Vagina (tissue), 2 donors: ENCODE measurements at places on chromosomes 1 and 21.
A peak's percentile ranks its signal among the peaks of the same experiment; 100 is the strongest.

GRCh38 chr1:208184966-208185654, 59.1 kb downstream of the PLXNA2 start:
- no peak for DNase-seq

GRCh38 chr1:45205910-45206721, at the start of gene ZSWIM5:
TSS of gene ZSWIM5 (minus strand) at chr1:45206605. CDS start at chr1:45206350, 255 bp downstream.
- no peak for DNase-seq

DNA sequence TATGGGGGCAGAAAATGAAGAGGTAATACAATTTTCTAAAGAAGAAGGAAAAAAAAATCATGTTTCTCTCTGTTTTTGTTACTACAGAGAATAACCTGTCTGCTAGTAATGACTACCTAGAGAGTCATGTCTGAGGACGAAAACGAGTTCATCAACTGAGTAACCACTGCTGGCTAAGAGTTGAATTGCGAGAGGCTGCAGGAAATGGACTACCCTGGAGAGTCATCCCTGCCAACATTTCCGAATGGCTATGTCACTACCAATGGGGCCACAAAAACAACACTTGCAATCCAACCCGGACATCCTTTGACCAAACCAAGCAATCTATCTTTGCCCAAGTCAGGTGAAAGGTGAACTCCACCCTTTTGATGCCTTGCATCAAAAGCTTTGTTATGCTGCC, 120.6 kb downstream of the FCRL5 start:
- no peak for DNase-seq

- DNase-seq, result no peak
These were observed 33.3 kb downstream of the EXTL2 start for GRCh38 chr1:100861379-100861778.

- DNase-seq, result peak; percentile 97
These were observed 55.5 kb upstream of the PSEN2 start for GRCh38 chr1:226814751-226815537.

GRCh38 chr1:155049651-155050559, 1.2 kb upstream of the ADAM15 start:
- no peak for DNase-seq

- DNase-seq, result no peak
These were observed 13.3 kb downstream of the GPR157 start for GRCh38 chr1:9115351-9116205.

- DNase-seq, result no peak
These were observed 922 bp downstream of the CPT2 start for GRCh38 chr1:53197291-53198200.

- no peak for DNase-seq
These were observed 18.2 kb upstream of the PADI2 start for GRCh38 chr1:17137441-17137840.

- DNase-seq, result no peak
These were observed 96.3 kb upstream of the SLC44A3 start for GRCh38 chr1:94723894-94724293.

DNA sequence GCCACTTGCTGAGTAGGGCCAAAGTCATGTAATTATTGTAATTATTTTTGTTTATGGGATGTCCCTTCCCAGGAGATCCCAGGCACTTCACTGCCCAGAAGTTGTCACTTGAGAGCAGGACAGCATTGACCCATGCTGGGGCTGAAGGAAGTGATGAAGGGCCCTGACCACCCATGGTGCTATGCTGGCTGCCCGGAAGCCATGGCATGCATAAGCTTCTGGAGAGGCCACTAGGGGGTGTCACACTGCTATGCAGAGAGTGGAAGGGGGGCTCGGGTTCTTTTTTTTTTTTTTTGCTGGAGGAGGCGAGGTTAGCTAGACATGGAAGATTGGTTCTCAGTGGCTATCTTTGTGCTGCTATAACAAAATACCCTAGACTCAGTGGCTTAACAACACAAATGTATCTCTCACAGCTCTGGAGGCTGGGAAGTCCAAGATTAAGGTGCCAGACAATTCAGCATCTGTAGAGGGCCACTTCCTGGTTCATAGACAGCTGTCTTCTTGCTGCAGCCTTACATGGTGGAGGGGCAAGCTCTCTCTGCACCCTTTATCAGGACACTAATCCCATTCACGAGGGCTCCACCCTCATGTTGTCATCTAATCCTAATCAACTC, 84.9 kb downstream of the CNIH3 start:
- DNase-seq, result no peak

DNA sequence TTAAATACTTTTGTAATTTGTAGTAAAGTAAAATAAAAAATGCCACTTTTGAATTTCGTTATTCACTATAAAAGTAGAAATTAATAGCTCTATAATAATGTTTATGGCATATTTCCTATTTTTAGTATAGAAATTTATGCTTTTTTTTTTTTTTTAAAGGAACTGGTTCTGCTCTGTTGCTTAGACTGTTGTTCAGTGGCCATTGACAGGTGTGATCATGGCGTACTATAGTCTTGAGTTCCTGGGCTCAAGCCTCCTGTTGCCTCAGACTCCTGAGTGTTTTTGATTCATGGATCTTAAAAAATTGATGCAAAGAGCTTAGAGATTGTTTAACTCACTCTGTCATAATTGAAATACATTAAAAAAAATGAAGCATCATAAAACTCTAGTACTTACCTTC, 53.6 kb downstream of the RPS6KC1 start:
- no peak for DNase-seq

DNA sequence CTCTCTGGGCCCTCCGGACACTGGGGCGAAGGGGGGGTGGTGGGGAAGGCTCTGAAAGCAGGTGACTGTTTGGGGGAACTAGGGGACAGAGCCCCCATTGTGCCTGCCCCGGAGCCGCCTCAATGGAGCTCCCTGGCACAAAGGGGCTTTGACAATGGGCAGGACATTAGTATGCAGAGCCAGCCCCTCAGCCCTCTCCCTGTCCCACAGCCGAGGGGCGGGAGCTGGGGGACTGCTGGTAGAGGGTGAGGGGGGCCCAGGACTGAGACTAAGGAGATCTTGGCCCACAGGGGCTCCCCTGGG, 7.8 kb downstream of the KCNJ10 start:
- DNase-seq, result no peak

GRCh38 chr1:54969879-54970278, 10.5 kb upstream of the TMEM61 start:
- no peak for DNase-seq

DNA sequence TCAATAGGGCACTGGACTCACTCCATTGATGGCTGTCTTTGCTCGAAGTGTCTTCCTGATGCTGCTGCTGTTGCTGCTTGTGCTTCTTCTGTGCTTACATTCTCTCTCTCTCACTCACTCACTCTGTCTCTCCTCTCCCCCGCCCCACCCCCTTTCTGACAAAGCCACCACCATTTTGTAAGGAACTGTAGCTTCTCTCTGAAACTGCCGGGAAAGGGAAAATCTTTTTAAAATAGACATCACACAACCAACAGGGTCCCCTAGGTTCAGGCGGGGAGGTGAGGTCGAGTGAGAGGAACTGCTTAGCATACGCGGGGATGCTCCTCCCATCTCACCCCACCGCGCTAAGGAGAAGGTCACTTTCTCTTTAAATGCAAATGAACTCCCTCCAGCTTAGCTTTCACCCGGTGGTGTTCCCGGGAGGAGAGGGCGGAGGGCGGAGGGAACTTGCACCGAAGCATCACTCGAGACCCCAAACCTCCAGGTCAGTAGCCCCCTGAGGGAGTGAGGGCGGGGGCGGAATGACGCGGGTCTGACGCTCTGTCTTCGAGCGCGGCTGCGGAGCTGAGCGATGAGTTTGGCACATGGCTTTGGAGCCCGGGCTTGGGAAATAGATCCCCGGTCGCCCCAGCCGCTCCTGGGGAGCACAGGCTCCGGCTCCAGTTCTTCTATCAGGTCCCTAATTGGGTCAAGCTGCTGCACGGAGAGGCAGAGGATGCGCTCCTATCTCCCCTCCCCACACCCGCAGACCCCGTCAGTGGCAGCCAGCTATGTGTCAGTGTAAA, at the start of gene CCDC28B:
CCDC28B (plus strand) TSS at position 370 of the 785 bp plus-strand sequence. CDS start 1,341 bp downstream, outside the sequence.
- no peak for DNase-seq

GRCh38 chr21:42233067-42233961, 14.4 kb downstream of the ABCG1 start:
- DNase-seq, result no peak

DNA sequence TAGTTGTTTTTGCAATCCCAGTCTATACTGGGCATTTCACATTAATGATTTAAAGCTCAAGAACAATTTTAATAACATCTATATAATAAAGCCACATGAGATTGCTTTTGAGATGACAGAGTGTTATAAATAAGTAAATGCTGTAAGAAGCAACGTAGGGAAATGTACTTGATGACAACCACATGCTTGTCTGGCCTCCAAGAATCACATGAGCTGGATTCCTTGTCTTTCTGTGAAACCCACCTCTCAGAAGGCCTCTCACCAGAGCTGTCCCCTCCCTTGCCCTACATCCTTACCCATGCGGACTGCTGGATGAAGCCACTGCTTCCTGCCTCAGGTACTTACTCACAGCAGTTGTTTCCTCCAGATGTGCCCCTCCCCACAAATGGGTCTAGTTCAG, 145.1 kb upstream of the CTTNBP2NL start:
- DNase-seq, result no peak

DNA sequence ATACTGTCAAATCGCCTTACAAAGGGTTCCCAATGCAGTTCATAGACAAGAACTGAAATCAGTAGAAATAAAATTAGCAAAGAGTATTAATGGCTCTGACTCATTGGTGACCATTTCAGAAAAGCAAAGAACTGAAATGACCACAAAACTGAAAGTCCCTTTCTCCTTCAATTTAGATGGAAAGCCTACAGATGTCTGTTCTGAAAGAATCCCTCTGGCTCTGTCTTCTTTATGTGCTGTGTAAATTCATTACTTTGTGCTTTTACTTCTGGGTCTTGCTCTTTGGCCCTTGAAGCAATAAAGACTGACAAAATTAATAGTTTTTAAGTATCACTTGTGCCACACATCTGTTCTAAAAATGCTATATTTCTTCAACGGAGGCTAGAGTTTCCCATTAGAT, 62.7 kb upstream of the GPR89A start:
- no peak for DNase-seq

GRCh38 chr1:151992303-151993083, 1.2 kb downstream of the S100A10 start:
- DNase-seq, result peak; percentile 96

- DNase-seq, result no peak
These were observed 57.4 kb downstream of the OLIG1 start for GRCh38 chr21:33127154-33127867.

DNA sequence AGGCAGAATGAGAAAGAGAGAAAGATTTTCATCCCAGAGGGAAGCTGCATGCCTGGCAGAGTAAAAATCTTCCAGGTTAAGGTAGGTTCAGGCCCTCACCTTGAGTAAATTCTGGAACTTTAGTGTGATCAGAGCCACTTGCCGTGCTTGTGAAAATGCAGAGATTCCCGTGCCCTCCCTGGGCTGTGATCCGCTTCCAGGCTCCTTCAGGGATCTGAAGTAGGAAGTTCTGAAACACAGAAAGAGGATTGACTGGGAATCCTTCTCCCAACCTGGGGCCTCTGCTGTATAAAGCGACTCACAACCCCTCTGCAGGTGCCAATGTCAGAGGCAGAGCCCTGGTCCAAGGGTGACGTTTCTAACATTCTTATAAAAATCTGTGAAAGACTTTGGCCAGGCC, 26.6 kb downstream of the NUAK2 start:
- no peak for DNase-seq

DNA sequence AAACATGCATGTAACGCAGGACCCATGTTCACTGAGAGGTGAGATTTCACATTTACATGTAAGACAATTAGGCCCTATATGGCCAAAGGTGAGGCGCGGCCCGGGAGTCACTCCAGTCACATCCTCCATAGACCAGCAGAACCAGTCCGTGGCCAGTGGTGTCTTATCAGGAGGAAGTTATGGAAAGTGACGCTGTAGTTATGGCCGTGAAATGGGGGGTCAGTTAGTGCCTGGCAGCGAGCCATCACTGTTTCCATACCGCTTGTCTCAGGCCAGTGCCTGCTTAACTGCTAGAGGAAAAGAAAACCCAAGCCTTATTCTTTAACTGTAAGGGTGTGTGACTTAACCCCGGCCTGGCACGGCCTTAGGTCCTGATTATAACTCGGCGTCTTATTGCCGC, 6.1 kb downstream of the C1orf159 start:
- no peak for DNase-seq

- DNase-seq, result no peak
These were observed 660 bp downstream of the GCLM start for GRCh38 chr1:93908394-93909145.

GRCh38 chr1:156525856-156526489, 25.4 kb upstream of the MEF2D start:
- no peak for DNase-seq

DNA sequence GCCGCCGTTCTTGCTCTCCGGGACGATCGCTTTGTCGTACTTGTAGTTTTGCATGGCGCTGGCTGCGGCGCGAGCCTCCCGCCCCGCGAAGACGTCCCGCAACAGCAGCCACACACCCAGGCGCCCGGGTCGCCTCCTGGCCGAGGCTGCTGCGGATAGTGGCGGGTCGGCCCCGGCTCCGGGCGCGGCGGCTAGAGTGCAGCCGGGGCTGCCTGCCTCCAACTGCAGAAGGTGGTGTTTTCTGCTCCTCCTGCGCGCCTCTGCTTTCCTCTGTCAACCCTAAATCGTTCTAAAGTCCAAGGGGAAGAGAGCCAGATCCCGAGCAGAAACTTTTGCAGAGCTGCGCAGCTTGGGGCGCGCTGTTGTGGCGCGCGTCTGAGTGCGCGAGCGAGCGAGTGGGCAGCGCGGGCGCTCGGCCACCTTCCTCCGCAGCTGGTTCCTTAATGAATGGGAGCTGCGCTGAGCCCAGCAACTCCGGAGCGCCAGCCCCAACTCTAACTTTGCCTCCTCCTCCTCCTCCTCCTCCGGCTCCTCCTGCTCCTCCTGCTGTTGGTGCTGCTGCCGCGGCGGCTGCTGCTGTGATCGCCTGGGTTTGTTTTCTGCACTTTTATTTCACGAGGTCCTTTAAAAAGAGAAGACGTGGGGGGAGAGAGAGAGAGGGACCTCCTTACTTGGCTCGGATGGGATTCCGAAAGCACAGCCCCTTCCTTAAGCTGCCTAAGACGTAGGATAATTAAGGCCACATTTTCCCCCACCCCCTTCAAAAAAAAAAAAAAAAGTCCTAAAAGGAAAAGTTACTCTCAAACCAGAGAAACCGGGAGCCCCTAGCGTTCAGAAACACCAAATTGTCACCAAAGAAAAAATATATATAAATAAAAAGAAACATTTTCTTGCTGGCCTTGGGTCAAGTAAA, at the start of gene PLPP3:
PLPP3 (minus strand) TSS at position 601 of the 913 bp plus-strand sequence; CDS start at position 54, 547 bp downstream.
- DNase-seq, result no peak

DNA sequence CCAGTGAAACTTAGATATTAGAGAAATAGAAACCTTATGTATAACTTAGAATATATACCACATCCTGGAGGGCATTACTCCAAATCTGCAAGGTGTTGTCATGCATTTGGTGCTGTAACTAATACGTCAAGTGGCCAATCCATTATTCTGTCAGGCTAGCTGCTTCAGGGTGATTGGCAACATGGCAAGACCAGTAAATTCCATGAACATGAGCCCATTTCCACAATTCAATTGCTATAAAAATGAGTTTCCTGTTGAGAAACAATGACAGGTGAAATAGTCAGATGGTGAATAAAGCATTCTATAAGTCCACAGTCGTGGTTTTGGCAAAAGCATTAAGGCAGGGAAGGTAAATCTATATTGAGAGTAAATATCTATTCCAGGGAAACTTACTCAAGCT, 566.0 kb downstream of the ADGRL2 start:
- DNase-seq, result no peak
